DMS53 (cell line): ENCODE measurements at places on chromosomes 2 and 18.

- no peak for DNase-seq
Measured at GRCh38 chr2:10499911-10500521, 51.9 kb upstream of the ODC1 start.

DNA sequence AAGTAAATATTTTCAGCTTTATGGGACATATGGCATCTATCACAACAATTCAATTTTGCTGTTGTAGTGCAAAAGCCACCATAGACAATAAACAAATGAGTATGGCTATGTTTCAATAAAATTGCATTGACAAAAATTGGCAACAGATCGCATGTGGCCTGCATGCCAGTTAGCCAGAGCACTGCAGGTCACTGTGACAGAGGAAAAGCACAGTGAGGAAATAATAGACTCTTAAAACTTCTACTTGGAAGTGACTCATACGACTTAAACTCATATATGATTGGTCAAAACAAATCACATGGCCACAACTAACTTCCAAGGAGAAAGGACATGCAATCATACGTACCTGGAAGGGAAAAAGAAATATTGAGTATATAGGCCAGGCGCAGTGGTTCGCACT, 44.4 kb downstream of the EXOC6B start:
- DNase-seq = no peak

- no peak for DNase-seq
Measured at GRCh38 chr2:42962508-42962953, 170.1 kb upstream of the HAAO start.

DNA sequence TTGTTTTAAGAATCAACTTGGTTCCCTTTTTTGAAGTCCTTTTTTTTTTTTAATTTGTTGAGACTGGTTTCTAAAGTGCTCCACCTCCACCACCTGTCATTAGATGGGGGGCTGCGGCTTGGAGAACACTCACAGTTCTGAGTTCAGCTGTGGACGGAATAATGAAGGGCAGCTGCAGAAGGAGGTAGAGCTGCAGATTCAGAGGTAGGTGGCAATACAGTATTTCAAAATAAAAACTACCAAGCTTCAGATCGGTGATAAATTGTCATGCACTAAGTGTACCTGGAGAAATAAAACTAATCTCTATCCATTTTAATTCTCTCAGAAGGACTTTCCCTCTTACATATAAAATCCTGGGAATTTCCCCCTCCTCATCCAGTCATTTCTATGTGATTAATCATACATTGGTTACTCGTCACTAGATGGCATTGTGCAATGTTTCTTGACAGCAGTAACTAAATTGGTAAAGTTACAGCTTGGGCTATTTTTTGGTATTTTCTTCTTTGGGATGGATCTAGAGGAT, 81.1 kb upstream of the SLC39A10 start:
- DNase-seq = peak; percentile 47

DNA sequence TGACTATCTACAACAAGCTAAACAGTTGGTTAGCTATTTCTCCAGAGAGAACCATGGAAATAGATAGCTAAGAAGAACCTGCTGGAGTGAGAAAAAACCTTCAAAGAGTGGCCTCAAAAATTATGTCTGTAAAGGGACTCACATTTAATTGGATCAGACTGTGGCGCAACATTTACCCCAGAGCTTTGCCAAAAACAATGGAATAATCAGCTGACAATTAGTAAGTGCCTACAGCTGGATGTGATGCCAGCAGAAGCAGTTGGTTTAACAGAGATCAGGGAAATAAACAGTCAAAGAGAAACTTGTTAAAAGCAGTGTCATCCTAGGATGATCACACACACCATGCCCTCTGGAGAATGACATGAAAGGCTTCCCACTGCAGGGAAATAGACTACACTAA, 310.7 kb downstream of the CLIP4 start:
- DNase-seq = no peak

DNA sequence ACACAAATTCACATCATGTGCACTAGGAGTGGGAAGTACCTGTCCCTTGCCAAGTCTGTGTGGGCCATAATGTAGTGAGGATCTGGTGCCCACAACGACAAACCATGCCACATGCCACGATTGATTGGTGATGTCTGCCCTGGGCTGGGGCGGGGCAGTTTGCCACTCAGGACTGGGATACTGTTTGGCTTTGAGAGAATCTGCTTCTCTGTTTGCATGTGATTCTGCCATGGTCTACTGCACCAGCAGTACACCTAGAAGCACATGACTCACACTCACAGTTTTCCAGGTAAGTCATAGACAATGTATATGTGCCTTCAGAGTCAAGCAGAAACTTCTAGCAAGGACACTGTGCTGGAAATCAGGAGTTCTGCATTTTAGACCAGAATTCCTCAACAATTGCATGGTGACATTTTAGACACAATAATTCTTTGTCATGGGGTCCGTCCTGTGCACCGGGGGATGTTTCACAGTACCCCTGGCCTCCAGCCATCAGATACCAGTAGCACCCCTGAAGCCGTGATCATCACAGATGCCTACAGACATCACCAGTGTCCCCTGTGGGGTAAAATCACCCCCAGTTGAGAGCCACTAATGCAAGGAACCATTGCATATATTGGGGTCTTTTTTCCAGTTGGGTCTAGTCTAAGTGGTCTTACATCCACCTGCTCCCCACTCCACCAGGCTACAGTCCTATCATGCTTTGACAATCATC, 278.3 kb downstream of the EIPR1 start:
- peak; percentile 48 for DNase-seq

DNA sequence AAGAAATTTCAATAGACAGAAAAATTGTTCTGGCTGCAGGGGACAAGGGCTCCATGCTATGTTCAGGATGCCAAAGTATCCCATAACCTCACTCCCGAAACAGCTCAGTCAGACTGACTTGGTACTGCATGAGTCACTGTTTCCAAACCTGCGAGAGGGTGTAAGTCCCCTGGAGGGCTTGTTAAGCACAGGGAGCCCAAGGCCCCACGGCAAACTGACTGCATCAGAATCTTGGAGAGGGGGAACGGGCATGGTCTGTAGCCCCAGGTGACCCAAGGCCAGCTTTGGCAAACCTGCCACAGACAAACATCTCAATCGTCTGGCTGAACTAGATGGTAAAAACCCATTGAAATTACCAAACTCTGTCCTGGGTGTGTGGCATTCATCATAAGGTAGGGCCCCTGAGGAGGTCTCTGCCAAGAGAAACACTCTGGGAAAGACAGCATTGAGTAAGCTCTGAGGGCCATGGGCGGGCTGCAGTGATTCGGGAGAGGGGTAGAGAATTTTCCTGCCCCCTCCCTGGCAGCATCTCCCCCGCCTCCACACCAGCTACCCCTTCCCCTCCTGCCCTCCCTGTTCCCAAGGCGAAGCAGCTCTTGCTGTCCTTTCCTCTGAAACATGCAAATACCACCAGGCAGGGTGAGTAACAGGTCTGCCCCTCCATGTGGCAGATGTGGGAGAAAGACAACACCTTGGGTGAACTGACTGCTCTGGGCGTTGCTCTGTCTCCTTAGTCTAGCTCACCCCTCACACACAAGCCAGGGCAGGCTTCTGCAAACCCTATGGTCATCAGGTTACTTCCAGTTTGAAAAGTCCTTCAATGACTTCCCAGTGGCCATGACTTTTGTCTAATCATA, 274.7 kb upstream of the SIX2 start:
- no peak for DNase-seq

DNA sequence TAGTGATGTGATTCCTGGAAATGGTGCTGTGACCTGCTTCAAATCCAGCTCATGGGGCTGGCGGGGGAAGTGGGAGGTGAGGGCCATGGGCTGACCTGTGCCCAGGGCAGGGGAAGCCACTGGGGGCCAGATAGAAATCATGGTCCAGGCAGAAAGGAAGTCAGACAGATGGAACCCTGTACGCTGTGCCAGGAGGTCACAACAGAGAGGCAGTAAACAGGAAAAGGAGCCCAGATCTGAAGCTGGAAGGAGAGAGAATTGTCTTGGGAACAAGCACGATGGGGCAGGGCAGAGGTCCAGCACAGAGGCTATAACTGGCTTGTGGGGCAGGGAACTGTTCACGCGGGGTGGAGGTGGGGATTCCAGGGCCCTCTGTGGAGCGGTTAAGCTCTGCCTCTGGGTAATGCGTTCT, 76.0 kb downstream of the RNF144A start:
- DNase-seq = no peak

GRCh38 chr2:216031960-216032689, 18.8 kb upstream of the MREG start:
- no peak for DNase-seq

DNA sequence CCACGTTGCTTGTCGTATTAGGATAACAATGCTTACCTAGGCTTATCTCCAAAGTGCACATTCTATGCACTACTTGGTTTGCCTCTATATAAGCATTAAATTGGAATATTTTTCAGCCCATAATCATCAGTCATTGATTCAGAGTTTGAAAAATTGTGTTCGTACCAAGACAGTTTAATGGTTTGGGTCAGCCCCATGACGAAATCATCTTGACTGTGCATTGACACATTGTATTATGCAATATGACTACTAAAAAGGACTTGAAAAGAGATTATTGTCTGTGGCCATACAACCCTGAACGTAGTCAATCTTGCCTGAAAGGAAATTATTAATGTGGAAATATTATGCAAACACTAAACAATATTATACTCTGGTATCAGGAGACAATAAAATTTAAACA, 141.3 kb downstream of the EML6 start:
- no peak for DNase-seq

DNA sequence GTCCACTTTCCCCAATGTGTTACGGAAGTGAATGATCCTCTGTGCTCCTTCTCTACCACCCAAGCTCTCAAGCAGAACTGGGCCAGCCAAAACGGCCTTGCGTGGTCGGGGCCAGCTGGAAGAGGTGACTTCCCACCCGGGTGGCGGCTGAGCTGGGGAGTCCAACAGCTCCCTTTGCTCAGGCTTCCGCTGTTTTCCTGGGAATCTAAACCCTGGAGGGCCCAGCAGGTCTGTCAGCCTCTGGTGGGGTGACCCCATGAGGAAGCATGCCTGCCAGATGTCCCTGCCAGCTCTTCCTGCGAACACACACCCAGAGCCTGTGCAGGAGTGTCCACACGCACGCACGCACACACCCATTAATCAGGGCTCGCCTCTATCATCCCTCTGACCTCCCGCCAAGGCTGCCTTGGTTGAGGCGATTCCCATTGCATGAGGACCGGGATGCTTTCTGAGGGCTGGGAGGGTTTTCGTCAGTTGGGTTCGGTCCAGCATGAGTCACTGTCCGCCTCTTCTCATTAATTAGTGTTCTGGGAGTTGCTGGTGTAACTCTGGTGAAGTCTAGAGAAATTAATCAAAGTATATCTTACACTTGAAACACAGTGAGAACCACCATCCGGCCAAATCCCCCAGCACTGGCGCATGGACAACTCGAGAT, 90.6 kb downstream of the TWIST2 start:
- DNase-seq = no peak

GRCh38 chr2:3143602-3144001, 234.0 kb downstream of the EIPR1 start:
- no peak for DNase-seq

GRCh38 chr2:99971326-99971900, 171.0 kb downstream of the AFF3 start:
- no peak for DNase-seq
